Stimulated activated memory B cell treated with anti-CD40 and anti-IgM and Interleukin-4, amounts not matched to agents 10 μg/mL and 1 μg/mL and 100 μg/mL, for 72 hours (primary cell): ENCODE measurements at places on chromosomes 5 and 9.

GRCh38 chr9:104617418-104617817, 586 bp downstream of the OR13C9 start:
- ATAC-seq = no peak

- ATAC-seq = no peak
Measured at GRCh38 chr5:1910861-1911772, 28.4 kb upstream of the IRX4 start.

GRCh38 chr9:26597542-26598149, 295.0 kb downstream of the CAAP1 start:
- no peak for ATAC-seq

- no peak for ATAC-seq
Measured at GRCh38 chr5:98941131-98941883, 12.5 kb upstream of the CHD1 start.

DNA sequence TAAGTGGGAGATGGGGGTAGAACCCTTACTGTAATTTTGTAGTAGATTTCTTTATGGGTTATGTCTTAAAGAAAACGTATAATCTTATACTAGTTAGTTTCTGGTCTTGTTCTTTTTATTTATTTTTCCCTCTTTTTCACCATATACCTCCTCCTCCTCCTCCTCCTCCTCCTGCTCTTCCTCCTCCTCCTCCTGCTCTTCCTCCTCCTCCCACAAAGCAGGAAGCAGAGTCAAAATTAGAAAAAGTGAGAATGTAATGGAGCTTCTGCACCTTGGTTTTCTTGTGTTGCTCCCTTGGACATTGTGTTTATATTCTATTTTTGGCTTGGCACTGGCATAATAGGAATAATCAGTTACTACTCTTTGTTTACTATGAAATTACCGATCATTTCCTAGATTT, 4.5 kb downstream of the MACIR start:
- no peak for ATAC-seq

DNA sequence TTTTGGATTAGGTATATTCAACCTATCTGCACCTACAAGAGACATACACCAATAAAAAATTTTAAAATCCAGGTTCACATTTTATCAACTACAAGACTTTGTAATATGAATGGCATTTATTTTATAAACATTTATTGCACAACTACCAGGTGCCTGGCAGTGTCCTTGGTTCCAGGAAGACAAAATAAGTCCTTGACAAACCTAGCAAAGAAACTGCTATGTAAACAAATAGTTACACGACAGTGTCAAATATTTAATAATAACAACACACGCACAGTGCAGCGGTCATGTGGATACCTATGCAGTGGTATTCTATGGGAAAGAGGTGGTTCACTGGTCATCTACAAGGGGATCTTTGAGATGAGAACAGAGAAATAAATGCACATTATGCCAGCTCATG, 120.7 kb downstream of the MYO10 start:
- ATAC-seq = no peak

- no peak for ATAC-seq
Measured at GRCh38 chr9:121510766-121511550, 11.3 kb upstream of the GGTA1 start.

GRCh38 chr9:19682397-19682796, 106.4 kb downstream of the SLC24A2 start:
- ATAC-seq = no peak

DNA sequence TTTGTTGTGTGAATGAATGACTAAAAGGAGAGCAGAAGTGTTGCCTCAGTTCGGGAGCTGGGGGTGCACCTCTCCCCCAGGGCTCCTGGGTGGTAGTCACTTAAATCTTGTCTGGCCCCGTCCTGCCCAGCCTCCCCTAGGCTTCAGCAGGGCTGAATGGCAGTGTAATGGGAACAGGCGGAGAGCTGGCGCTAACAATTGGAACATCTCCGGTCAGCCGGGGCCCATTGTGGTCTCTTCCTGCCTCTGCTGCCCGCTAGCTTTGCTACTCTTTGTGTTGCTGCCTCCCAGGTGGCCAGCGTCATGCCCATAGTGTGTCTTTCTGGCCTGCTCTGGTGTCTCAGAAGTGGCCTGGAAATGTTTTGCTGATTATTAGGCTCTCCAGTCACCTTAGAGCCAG, 62.3 kb downstream of the RGS3 start:
- no peak for ATAC-seq

GRCh38 chr5:118405650-118406061, 582.7 kb downstream of the DTWD2 start:
- peak; percentile 31 for ATAC-seq

DNA sequence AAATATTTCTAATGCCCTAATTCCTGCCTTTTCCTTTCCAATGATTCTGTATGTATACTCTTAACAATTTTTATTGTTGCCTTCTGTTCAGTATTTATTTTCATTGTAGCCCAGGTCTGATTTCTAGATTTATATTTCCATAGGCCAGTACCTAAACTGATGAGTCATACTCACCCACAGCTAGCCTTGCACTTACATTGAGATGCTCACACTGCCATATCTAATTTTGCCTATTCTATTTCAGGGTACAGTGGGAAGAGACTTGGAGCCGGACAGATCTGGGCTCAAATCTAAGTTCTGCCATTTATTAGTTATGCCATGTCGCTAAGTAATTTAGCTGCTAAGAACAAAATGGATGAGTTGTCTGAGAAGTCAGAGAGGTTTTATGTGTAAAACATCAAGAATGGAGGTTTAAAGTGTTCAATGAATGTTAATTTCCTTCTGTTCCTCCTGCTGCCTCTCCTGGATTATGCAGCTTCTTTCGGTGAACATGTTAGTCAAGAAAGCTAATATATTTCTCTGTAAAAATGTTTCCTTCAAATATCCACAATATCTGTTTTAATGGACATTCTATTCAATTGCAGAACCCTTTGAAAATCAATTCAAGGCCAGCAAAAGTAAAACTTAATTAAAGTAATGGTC, 62.3 kb upstream of the CDK5RAP2 start:
- no peak for ATAC-seq

- no peak for ATAC-seq
Measured at GRCh38 chr5:112002376-112002775, 245.4 kb upstream of the NREP start.

DNA sequence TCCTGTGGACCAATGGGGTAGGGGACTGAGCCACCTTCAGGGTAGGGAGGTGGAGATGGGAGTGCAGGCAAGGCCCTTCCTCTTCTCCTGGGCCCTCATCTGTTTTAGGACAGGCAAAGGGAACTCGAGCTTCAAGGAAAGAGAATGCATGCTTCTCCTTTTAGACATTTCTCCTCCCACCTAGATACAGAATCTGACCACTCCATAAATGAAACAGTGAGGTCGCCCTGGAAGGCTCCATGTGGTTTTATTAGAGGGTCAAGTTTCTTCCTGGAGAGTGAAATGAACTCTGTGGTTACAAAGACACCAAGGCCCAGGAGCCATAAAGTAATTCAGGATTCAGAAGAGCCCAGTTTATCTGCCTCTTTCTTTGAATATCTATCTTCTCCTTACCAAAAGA, 14.9 kb downstream of the LHFPL2 start:
- no peak for ATAC-seq

- ATAC-seq = no peak
Measured at GRCh38 chr9:105064248-105065097, 136.5 kb upstream of the ABCA1 start.

- ATAC-seq = no peak
Measured at GRCh38 chr5:165188556-165189175, 1683.2 kb downstream of the MAT2B start.

GRCh38 chr5:121872856-121873255, 21.2 kb downstream of the FTMT start:
- ATAC-seq = no peak

DNA sequence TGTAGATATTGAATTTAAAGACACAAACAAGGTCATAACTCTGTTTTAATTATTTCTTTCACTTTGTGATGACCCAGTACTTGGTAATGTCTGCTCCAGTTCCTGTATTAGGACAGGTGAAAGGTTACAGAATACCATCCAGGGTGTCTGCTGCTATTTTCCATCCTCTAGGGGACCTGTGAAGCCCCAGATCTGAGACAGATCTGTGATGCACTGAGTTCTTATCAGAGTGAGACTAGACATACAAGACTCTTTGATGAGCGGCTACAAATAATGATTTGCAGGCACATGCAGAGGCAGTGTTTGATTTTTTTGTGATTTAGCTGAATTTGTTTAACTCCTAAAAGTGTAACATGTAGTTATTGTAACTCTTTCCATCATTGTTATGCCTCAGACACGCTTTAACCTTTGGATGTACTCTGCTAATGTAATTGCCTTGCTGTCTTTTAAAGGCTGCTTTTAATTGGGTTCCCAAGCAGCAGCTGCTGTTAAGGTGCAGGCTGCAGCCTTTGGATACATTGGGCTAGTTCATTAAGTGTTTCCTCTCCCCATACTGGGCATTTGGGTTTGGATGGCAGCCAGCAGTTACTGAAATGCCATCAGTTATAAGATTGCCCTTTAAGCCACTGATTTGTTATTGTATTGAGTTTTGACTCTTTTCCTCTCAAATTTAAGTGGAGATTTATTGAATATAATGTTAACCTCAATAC, 63.3 kb downstream of the RASGRF2 start:
- ATAC-seq = no peak

GRCh38 chr5:111003623-111004022, 67.9 kb upstream of the TSLP start:
- ATAC-seq = no peak

DNA sequence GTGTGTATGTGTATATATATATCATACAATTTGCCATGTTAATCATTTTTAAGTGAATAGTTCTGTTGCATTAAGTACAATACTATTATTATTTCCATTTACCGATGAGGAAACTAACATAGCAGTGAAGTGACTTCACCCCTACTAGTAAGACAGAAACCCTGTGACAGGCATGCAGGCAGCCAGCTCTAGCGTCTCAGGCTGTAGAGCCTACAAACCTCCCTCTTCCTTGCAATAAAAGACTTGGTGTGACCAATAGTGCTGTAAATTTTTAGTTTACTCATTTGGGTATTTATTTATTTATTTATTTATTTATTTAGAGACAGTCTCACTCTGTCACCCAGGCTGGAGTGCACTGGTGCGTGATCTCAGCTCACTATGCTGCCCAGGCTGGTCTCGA, 24.7 kb downstream of the FNBP1 start:
- ATAC-seq = no peak

DNA sequence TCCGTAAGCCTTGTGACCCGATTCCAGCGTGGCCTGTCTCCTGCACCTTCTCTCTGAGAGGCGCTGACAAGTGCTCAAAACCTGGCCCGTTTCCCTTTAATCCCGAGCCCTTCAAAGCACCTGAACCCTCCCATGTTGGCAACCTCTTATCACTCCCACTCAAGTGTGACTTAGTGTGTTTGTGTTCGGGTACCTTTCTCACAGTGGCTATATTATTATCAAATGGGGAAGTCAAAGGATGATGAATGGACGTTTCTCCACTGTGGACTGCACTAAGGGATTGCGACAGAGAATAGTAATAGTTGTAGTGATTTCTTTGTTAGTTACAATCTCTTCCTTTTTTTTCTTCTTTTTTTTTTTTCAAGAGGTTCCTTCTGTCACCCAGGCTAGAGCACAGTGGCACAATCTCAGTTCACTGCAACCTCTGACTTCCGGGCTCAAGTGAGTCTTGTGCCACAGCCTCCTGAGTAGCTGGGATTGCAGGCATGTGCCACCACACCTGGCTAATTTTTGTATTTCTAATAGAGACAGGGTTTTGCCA, 65.4 kb upstream of the TNFSF8 start:
- no peak for ATAC-seq

DNA sequence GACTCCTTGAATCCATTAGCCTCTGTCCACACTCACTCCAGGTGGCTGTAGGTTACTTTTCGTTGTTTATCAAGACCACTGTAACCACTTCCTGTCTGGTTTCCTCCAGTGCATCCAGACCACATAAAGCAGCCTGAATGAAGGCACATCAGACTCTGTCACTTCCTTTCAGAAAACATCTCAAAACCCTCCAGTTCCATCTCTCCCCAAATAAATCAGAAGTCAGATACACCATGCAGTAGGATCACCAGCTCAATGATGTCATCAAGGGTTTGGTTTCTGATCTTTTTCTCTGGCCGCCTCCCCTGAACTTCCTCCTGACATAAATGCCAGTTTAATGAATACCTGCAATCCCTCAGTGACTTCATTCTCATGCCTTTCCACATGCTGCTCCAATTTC, 161.2 kb downstream of the ZNF462 start:
- no peak for ATAC-seq

DNA sequence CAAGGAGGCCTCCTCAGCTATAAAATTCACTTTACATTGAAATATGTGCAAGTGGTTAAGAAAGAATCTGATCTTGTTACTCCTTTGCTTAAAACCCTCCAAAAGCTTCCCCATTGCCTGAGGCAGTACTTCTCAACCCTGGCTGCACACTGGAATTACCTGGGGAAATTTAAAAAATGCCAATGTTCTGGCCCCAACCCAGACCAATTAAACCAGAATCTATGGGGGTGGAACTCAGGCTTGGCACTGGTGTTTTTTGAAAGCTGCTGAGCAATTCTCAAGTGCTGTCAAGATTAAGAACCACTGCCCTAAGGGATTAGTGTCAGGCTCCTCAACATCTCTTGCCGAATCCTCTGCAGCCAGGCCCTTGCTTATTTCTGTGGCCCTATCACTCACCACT, 269.6 kb downstream of the ELAVL2 start:
- no peak for ATAC-seq

- no peak for ATAC-seq
Measured at GRCh38 chr9:94081435-94081834, 2.8 kb upstream of the PTPDC1 start.

DNA sequence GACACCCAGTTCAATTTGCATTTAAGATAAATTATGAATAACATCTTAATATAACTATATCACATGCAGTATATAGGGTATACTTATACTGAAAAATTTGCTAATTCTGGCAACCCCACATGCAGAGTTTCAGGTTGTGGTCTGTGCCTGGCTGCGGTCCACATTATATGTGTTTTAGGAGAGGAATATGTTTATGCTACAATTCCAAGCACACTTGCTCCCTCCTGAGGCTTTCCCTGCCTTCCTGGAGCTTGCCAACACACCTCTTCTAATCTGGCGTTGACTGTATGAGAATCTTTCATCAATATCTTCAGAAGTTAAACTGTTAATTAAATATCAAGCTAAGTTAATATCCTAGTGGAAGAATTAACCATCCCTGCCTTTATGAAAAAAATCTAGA, 45.2 kb downstream of the SEMA5A start:
- ATAC-seq = no peak

DNA sequence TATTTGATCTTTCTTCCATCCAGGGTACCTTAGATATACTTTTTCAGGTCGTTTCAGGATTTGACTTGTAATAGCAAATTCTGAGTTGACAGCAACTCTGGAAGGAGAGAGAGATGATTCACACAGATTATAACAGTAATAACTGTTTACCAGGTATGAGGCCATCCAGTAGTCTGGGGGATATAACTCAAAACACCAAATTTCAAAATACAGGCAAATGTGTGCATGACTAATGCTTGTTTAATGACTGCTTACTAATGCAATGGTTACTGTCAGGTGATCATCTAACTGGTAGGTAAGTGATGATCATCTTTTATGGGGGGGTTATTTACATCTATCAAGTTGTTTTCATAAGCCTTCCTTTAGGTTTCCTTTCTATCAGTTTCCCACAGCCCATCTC, 412.3 kb downstream of the MAT2B start:
- no peak for ATAC-seq
